Tibial nerve (tissue), 4 donors: ENCODE measurements at places on chromosomes 3 and 15. TPM values are rescaled to one million over a fixed set of nuclear protein-coding genes. Genes with fewer than 3 reads are reported as not detected.

The CACNA2D3 gene
- 3.3 TPM for total RNA-seq

The PDE12 gene
- total RNA-seq, result 20.1 TPM

DNA sequence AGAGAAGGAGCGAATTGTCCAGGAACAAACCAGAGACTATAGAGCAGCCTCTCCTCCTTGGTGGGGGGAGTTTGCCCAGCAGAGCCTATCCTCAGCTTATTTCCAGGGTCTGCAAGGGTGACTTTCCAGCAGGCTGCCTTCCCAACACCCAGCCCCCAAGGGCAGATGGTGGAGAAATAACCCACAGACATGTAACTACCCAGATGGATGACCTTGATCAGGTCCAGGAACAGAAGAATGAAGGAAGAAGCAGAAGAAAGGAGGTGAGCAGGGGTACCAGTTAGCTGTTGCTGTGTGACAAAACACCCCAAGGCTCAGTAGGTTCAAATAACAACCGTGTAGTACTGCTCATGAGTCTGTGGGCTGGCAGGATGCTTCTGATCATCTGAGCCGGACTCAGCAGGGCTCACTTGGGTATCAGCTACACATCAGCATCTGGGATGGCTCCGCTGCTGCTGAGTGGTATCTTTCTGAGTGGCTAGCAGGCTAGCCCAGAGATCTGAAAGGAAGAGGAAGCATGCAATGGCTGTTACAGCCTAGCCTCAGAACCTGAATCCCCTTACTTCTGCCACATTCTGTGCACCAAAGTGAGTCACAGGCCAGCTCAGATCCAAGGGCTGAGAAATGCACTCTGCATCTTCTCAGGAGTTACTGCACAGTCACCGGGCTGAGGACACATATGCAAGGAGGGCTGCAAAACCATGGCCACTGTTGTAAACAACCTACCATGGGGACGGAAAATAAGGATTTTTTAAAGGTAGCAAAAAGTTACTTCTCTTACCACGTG, 22.2 kb upstream of the TXNRD3 start:
- peaks cover 5% of the 10 kb centered on the region for H3K27me3 ChIP-seq
- DNase-seq, result no peak
- H3K27ac ChIP-seq, result no peak overlapping the region
- H3K36me3 ChIP-seq, result no peaks in the 10 kb centered on the region

DNA sequence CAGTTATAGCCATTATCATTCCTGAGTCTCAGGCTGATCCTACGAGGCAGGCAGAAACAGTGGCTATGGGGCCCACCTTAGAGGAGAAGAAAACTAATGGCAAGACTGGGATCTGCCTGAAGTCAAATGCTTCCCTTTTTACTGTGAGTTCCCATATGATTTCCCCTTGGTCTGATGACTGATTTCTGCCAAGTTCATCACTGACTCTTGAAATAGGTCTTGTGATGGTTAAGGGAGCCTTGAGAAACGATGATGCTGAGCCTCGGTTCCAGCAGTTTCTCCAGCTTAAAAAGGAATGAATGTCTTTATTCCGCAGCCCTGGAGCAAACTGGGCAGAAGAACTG, 29.4 kb upstream of the LDHAL6B start:
- H3K27me3 ChIP-seq, result no peaks in the 10 kb centered on the region
- peak; percentile 31 for DNase-seq
- peaks cover 67% of the 10 kb centered on the region for H3K36me3 ChIP-seq
- no peak overlapping the region for H3K4me3 ChIP-seq
- H3K4me1 ChIP-seq, result no peaks in the 10 kb centered on the region

- H3K4me3 ChIP-seq, result no peak overlapping the region
- no peaks in the 10 kb centered on the region for H3K27me3 ChIP-seq
- H3K27ac ChIP-seq, result no peak overlapping the region
- H3K4me1 ChIP-seq, result no peaks in the 10 kb centered on the region
Measured at GRCh38 chr3:56958879-56959278, 101.6 kb upstream of the SPATA12 start.

GRCh38 chr3:143011705-143012104, 10.3 kb downstream of the U2SURP start:
- peaks cover 18% of the 10 kb centered on the region for H3K36me3 ChIP-seq
- H3K4me1 ChIP-seq, result no peaks in the 10 kb centered on the region
- no peak overlapping the region for H3K27ac ChIP-seq
- no peaks in the 10 kb centered on the region for H3K27me3 ChIP-seq
- DNase-seq, result no peak

The SLC22A13 gene
- total RNA-seq, result not detected

The MAPKAPK3 gene
- 17.7 TPM for total RNA-seq

GRCh38 chr15:35305946-35306345, 220.9 kb upstream of the NANOGP8 start:
- H3K27ac ChIP-seq, result no peak overlapping the region
- no peak overlapping the region for H3K4me3 ChIP-seq
- no peak for DNase-seq
- H3K27me3 ChIP-seq, result no peaks in the 10 kb centered on the region

The FAM131A gene
- 35.0 TPM for total RNA-seq

The RTP3 gene
- total RNA-seq, result not detected

DNA sequence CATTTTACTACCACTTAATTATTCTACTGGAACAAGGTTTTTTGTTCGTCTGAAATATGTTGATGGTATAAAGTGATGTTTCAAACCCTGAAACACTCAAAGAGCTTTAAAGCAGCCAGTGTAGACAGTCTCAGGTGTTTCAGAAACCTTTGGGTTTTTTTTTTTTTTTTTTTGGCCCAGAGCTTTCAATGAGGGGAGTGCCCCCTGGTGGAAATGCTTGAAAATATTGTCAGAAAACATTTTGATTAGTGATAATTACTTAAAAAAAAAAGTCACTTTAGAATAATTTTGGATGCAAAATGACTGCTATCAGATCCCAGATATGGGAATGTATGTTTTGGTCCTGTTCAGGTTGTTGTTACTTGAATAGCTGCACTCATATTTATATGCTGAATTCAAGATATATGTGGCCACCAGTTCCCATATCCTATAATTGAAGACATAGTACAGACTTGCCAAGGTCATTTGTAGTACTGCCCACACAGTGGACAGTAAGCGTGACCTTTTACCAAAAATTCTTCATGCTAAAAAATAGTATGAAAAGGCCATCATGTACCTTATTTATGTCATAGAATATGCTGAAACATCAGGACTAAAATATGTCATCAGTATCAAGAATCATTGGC, 35.9 kb downstream of the SATB1 start:
- H3K27me3 ChIP-seq, result no peaks in the 10 kb centered on the region
- H3K4me1 ChIP-seq, result no peaks in the 10 kb centered on the region
- H3K36me3 ChIP-seq, result no peaks in the 10 kb centered on the region
- H3K4me3 ChIP-seq, result no peak overlapping the region

The ZMYND10 gene
- 1.7 TPM for total RNA-seq

GRCh38 chr3:4416427-4416945, 50.6 kb downstream of the SUMF1 start:
- H3K27ac ChIP-seq, result no peak overlapping the region
- no peak overlapping the region for H3K4me3 ChIP-seq
- DNase-seq, result no peak
- no peaks in the 10 kb centered on the region for H3K4me1 ChIP-seq

DNA sequence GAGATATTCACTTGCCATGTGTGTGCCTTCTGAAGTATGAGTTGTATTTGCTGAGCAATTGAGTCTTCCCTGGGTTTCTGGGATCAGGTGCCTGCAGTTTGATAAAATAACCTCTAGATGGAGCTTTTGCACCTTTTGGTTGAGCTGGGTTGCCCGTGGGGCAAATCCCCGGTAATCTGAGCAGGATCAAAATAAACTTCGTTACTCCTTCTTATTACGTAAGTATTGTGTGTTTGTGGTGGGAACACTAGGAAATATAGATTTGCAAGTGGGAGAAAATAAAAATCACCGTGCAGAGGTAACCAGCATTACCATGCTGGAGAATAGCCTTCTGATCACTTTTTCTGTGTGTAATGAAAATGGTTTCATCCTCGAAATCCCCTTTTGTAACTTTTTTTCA, 277.4 kb upstream of the NR2E3 start:
- no peak overlapping the region for H3K4me3 ChIP-seq
- H3K27me3 ChIP-seq, result no peaks in the 10 kb centered on the region
- H3K36me3 ChIP-seq, result no peaks in the 10 kb centered on the region
- no peaks in the 10 kb centered on the region for H3K4me1 ChIP-seq
- DNase-seq, result no peak
- no peak overlapping the region for H3K27ac ChIP-seq

The TMEM158 gene
- 1.8 TPM for total RNA-seq

- peaks cover 24% of the 10 kb centered on the region for H3K4me1 ChIP-seq
- no peaks in the 10 kb centered on the region for H3K27me3 ChIP-seq
- DNase-seq, result no peak
- no peak overlapping the region for H3K4me3 ChIP-seq
Measured at GRCh38 chr15:100905850-100906249, 13.3 kb upstream of the LRRK1 start.

- H3K36me3 ChIP-seq, result no peaks in the 10 kb centered on the region
- no peak for DNase-seq
- H3K4me3 ChIP-seq, result no peak overlapping the region
- H3K27ac ChIP-seq, result no peak overlapping the region
Measured at GRCh38 chr15:66625974-66626373, 60.2 kb upstream of the LCTL start.

- H3K27me3 ChIP-seq, result no peaks in the 10 kb centered on the region
- H3K27ac ChIP-seq, result no peak overlapping the region
- no peaks in the 10 kb centered on the region for H3K4me1 ChIP-seq
- H3K4me3 ChIP-seq, result no peak overlapping the region
Measured at GRCh38 chr3:73469331-73469730, 155.4 kb downstream of the PDZRN3 start.

DNA sequence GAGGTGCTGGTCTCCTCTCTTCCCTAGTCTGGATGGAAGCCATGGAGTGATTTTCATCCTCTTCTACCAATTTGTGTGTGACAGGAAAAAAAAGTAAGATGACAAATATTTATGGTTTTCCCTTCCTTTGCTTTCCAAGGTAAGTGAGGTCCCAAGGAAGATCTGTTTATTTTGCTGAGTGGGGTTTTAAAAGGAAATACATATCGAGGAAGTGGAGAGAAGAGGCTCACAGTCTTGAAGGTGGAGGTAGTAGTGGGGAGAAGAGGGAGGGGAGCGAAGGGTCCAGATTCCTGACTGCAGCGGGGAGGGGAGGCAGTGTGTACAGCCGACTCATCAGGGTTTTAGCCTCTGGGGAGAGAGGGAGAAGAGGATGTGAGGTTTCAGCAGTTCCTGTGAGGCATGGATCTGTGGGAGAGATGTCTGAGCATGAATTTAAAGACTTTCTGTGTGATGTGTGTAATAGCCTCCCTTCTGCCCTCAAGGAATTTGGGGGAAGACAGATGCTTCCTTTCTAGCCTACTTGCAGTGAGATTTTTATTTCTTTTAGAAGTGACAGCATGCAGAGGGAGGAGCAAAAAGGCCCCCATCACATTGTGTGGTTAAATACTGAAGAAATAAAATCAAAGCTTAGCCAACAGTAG, 272.4 kb downstream of the THRB start:
- no peak overlapping the region for H3K4me3 ChIP-seq
- H3K4me1 ChIP-seq, result no peaks in the 10 kb centered on the region
- H3K27me3 ChIP-seq, result no peaks in the 10 kb centered on the region
- no peak overlapping the region for H3K27ac ChIP-seq

GRCh38 chr15:61227269-61227949, 1.7 kb downstream of the RORA start:
- no peak overlapping the region for H3K27ac ChIP-seq
- no peaks in the 10 kb centered on the region for H3K27me3 ChIP-seq

The LRRC49 gene
- total RNA-seq, result 8.8 TPM

GRCh38 chr15:36911322-36911944, 188.9 kb downstream of the MEIS2 start:
- H3K4me1 ChIP-seq, result no peaks in the 10 kb centered on the region
- no peaks in the 10 kb centered on the region for H3K36me3 ChIP-seq
- no peak overlapping the region for H3K4me3 ChIP-seq
- no peak for DNase-seq

The SPINT1 gene
- total RNA-seq, result 12.0 TPM

DNA sequence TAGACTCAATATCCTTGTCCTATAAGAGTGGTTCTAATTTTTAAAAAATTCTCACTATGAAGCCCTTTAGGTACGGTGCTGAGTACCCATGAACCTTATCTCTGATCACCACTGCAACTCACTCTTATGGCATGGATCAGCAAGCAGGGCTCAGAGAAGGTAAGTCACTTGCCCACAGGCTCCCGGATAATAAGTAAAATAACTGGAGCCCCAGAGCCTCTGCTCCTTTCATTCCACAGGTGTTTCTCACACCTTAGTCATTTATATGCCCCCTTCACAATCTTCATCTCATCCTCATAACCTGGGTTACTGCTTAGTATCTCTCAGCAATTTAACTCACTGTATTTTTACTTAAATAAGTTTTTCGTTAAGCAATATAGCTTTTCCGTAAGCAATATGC, 28.4 kb upstream of the AKAP13 start:
- no peak overlapping the region for H3K4me3 ChIP-seq
- H3K27ac ChIP-seq, result no peak overlapping the region
- no peaks in the 10 kb centered on the region for H3K4me1 ChIP-seq
- no peaks in the 10 kb centered on the region for H3K36me3 ChIP-seq

GRCh38 chr3:101643861-101644613, 32.9 kb downstream of the ZBTB11 start:
- no peak overlapping the region for H3K4me3 ChIP-seq
- DNase-seq, result no peak
- H3K36me3 ChIP-seq, result peaks cover 25% of the 10 kb centered on the region
- H3K4me1 ChIP-seq, result no peaks in the 10 kb centered on the region

- H3K27ac ChIP-seq, result no peak overlapping the region
- no peak for DNase-seq
- H3K36me3 ChIP-seq, result no peaks in the 10 kb centered on the region
- no peaks in the 10 kb centered on the region for H3K4me1 ChIP-seq
- H3K4me3 ChIP-seq, result no peak overlapping the region
- H3K27me3 ChIP-seq, result no peaks in the 10 kb centered on the region
Measured at GRCh38 chr3:195101001-195101583, 169.9 kb downstream of the XXYLT1 start.

- H3K4me3 ChIP-seq, result no peak overlapping the region
- no peak overlapping the region for H3K27ac ChIP-seq
- no peaks in the 10 kb centered on the region for H3K27me3 ChIP-seq
- H3K4me1 ChIP-seq, result no peaks in the 10 kb centered on the region
Measured at GRCh38 chr3:19016851-19017250, 131.5 kb upstream of the KCNH8 start.

DNA sequence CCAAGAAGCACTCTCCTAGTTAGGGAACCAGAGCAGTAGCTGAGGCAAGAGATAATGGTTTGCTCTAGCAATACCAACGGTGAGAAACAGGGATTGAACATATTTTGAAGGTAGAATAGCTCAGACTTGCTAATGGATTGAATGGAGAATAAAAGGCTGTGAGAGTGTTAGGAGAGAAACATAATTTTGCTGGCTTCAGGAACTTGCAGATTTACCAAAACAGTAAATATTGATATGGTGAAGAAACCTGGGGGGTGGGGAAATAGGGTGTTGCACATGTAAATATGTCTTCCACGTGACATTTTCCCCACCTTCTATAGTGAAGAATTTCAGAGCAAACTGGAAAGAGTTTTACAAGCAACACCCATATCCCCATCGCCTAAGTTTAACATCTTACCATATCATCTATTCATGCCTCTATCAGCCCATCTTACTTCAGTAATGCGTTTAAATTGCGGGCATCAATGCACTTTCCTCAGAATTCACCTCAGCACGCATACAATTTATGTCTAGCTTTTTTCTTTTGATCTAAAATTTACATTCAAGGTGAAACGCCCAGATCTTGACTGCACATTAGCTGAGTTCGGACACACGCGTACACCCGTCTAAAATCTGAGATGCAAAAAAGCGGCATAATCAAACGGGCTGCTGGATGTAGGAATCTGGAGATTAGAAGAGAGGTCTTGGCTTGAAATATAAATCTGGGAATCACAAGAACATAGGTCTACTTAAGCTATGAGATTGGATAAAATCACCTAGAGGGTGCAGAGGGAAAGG, 891 bp upstream of the NR1D2 start:
- peak overlapping the region; percentile 98 for H3K27ac ChIP-seq
- H3K4me3 ChIP-seq, result peak overlapping the region; percentile 94
- H3K27me3 ChIP-seq, result no peaks in the 10 kb centered on the region
- H3K4me1 ChIP-seq, result peaks cover 38% of the 10 kb centered on the region
- no peak for DNase-seq
